GM23338 (cell line): ENCODE measurements at places on chromosomes 2 and 18. TPM values are rescaled to one million over a fixed set of nuclear protein-coding genes. Genes with fewer than 3 reads are reported as not detected.

ODC1 gene
- 70.3 and 85.5 TPM in 2 replicates for total RNA-seq

GRCh38 chr2:223815186-223815883 is 22.0 kb downstream of the AP1S3 start:
- H3K27me3 ChIP-seq: no peaks in the 10 kb centered on the region
- H3K36me3 ChIP-seq: no peaks in the 10 kb centered on the region
- no peak for DNase-seq
- no peak overlapping the region for H3K27ac ChIP-seq

- DNase-seq: no peak
- H3K36me3 ChIP-seq: no peaks in the 10 kb centered on the region
- H3K27ac ChIP-seq: no peak overlapping the region
- H3K4me3 ChIP-seq: no peak overlapping the region
- peaks cover 6% of the 10 kb centered on the region for H3K4me1 ChIP-seq
- no peaks in the 10 kb centered on the region for H3K27me3 ChIP-seq
Measured at GRCh38 chr2:160628811-160629210, 135.2 kb upstream of the RBMS1 start.

DNA sequence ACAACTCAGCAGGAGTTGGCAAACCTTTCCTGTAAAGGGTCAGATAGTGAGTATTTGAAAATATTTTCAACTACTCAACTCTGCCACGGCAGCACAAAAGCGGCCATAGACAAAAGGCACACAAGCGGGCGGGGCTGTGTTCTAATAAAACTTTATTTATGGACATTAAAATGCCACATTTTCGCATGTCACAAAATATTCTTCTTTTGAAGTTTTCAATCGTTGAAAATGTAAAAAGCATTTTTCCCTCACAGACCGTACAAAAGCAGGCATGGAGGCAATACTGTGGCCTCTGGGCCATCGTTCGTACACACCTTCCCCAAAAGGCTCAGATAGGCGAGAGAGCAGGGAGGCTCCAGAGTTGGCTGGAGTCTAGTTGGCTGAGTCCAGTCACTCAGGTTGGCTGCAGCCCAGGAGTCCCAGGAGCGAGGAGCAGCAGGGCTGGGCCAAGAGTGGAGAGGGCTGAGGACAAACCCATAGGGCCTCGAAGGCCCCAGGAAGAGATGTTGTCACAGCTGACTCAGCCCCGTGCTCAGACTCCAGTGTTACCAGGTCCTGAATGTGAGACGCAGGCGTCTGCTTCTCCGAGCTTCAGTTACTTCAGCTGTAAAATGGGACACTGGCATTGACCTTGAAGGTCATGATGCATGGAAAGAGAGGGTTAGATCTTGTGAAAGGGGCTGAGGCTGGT is 42.5 kb downstream of the SDC1 start:
- DNase-seq: no peak
- H3K36me3 ChIP-seq: no peaks in the 10 kb centered on the region
- H3K27ac ChIP-seq: no peak overlapping the region
- H3K4me3 ChIP-seq: no peak overlapping the region
- no peaks in the 10 kb centered on the region for H3K27me3 ChIP-seq
- no peaks in the 10 kb centered on the region; the same call in 1 of the 2 replicates for H3K4me1 ChIP-seq

DNA sequence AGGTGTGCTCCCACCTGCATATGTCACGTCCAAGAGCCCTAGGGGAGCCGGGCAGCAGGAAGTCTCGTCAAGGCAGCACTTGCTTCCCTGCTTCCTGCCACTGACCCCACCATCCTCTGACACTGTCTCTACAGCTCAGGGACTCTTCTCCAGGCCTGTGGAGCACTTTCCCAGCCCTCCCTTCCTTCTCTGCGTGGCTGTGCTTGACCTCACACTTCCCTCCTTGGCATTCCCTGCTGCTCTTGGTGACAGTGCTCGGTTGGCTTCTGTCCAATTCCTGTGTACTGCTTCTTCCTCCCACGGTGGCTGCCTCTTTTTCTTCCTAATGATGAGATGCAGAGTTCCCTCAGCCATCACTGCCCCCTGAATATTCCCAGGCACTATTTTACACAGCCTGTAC is 2.8 kb downstream of the CIDEA start:
- H3K36me3 ChIP-seq: no peaks in the 10 kb centered on the region; the same call in 1 of the 2 replicates
- peaks cover 57% of the 10 kb centered on the region for H3K27me3 ChIP-seq
- DNase-seq: no peak
- H3K4me3 ChIP-seq: no peak overlapping the region
- no peak overlapping the region for H3K27ac ChIP-seq

DNA sequence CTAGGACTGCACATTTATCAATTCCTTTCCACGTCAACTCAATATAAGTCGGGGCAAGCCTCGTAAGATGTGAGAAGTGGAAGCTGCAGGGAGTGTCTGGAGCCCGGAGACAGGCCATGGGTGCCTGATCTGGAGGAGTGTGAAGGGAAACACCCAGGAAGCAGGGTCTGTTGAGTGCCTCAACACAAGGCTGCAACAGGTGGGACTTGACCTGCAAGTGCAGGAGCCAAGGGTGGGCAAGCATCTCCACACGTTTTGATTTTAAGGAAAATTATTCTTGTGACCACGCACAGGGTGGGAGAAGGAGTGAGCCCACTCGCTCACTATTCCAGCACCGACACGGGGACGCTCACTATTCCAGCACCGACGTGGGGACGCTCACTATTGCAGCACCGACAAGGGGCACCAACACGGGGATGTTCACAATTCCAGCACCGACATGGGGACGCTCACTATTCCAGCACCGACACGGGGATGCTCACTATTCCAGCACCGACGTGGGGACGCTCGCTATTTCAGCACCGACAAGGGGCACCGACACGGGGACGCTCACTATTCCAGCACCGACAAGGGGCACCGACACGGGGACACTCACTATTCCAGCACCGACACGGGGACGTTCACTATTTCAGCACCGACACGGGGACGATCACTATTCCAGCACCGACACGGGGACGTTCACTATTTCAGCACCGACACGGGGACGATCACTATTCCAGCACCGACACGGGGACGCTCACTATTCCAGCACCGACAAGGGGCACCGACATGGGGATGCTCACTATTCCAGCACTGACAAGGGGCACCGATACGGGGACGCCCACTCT is 197.3 kb downstream of the EIPR1 start:
- no peak for DNase-seq
- no peak overlapping the region for H3K27ac ChIP-seq
- H3K36me3 ChIP-seq: no peaks in the 10 kb centered on the region
- H3K4me3 ChIP-seq: no peak overlapping the region
- no peaks in the 10 kb centered on the region for H3K27me3 ChIP-seq
